NCI-H82 (cell line): ENCODE measurements at places on chromosomes 4 and X.

DNA sequence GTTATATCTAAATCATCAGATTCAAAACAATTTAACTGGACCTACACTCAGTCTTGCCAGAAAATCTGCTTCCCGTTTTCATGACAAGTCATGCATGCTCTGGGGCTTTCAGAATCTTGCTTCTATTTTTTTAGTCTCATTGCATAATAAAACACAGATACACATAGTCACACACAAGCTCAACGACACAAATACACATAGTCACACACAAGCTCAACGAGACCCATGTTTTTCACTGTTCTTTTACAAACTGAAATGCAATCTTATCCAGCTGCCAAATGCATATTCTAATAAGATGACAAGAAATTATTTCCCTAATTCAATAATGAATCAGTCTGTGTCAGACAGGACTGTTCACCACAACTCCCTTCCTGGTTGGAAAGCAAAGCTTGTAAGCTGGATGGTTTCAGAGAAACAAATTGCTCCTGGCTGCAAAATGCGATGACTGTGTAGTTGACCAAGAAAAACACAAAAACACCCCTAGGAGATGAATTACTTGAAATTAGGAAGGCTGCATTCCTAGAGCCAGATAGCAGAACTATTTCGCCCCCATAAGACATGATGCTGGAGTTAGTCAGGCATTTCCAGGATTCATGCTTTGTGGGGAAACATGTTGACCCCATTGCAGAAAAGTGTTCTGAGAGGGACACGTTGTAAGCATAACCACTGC lies 208.7 kb downstream of the CHIC2 start:
- DNase-seq: no peak

GRCh38 chrX:133190877-133191738 lies 27.0 kb downstream of the TFDP3 start:
- DNase-seq: no peak

- no peak for DNase-seq
Measured at GRCh38 chrX:45584717-45585116, 384.0 kb upstream of the DIPK2B start.

DNA sequence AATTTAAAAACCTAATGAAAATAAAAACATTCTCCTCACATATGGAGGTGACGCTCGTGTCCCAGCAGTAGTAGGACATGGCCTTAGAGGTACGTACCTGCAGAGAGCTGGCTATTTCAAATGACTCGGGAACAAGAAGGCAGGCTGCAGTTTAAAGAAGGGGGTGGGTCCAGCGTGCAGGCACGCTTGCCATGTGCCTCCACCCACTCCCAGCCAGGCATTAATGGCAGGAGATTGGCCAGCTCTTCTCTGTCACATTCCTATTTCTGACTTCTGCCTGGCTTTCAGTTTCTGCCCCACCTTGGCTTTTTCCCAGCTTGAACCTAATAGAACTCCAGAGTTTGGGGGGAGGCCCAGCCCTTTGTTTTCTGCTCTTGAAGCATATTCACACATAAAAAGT lies 17.2 kb downstream of the PDHA1 start:
- DNase-seq: no peak

- DNase-seq: no peak
Measured at GRCh38 chrX:12997906-12998687, 23.2 kb downstream of the TMSB4X start.

GRCh38 chrX:74431797-74432196 lies 10.5 kb downstream of the SLC16A2 start:
- no peak for DNase-seq

- DNase-seq: no peak
Measured at GRCh38 chr4:61332693-61333092, 132.6 kb downstream of the ADGRL3 start.

GRCh38 chr4:87243426-87244053 lies 23.1 kb upstream of the KLHL8 start:
- DNase-seq: no peak

DNA sequence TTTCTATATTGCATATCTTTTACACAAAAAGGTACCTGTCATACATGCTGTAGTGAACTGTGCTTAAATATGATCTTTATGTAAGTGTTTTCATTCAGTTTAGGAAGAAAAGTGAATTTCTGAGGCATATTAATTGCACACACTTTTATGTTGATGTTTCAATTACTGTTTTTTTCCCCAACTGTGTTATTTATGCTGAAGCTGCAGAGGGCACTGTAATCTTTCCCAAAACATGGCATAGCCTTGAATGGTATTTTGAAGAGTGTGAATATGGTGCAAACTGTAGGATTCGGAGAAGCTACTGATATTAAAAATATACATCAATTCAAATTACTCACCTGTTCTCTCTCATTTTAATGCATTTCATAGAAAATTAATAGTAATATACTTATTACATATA lies 6.0 kb upstream of the CENPE start:
- DNase-seq: peak; percentile 2

DNA sequence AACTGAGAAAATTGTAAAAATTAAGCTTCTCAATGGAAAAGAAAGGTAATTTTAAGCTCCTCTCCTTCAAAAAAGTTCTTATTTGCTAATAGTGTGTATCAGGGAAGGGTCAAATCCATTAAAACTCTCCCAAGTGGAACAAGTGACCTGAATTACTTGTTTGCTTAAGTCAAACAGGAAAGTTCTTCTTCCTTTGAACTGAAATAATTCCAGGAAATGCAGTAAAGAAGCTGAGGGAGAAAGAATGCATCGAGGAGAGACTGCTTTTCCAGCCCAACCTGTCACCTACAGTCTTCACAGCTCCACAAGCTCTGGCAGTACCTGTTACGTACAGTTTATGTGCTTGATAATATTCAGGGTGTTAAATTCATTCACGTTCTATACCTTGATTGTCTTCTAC lies 131.1 kb downstream of the KLHL8 start:
- DNase-seq: no peak
